ENCODE measurements at places on chromosomes 4 and X. TPM values are rescaled to one million over a fixed set of nuclear protein-coding genes. Genes with fewer than 3 reads are reported as not detected.

The OTOP1 gene
- not detected for total RNA-seq

The NAP1L2 gene
- 15.8 TPM for total RNA-seq

The ZXDA gene
- total RNA-seq, result not detected

The TMPRSS11E gene
- total RNA-seq, result 0.71 TPM

The TRIM75 gene
- not detected for total RNA-seq

The TBC1D8B gene
- total RNA-seq, result 7.8 TPM

The OPHN1 gene
- 3.5 TPM for total RNA-seq

The FRMD7 gene
- total RNA-seq, result not detected

The PCGF3 gene
- total RNA-seq, result 49.7 TPM

The MAGEB16 gene
- not detected for total RNA-seq

The MAOB gene
- 0.73 TPM for total RNA-seq

- DNase-seq, result no peak
- H3K27me3 ChIP-seq, result no peaks in the 10 kb centered on the region
- H3K4me3 ChIP-seq, result no peak overlapping the region
- H3K36me3 ChIP-seq, result no peaks in the 10 kb centered on the region
- no peaks in the 10 kb centered on the region for H3K4me1 ChIP-seq
Measured at GRCh38 chr4:1637580-1638271, 46.4 kb downstream of the FAM53A start.

- no peak overlapping the region for H3K4me3 ChIP-seq
- no peaks in the 10 kb centered on the region for H3K4me1 ChIP-seq
- DNase-seq, result peak; percentile 56
- no peaks in the 10 kb centered on the region for H3K27me3 ChIP-seq
Measured at GRCh38 chr4:140851032-140851636, 94.9 kb upstream of the TBC1D9 start.

DNA sequence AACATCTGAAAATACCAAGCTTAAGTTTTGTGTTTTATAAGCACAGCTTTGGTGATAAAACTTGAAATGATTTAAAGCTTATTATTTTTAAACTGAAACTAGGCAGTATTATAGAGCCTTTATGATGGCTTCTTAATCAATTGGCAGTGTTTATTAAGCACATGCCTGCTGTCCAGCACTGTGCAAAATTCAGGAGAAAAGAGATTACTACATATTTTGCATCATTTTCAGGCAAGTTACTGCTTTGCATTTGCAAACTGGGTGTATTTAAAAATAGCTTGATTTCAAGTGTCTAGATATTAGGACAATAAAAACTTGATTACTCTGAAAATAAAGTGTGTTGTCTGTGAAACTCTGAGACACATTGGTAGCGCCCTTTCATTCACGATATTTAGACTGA lies 126.5 kb downstream of the PDLIM5 start:
- H3K27me3 ChIP-seq, result no peaks in the 10 kb centered on the region
- no peak for DNase-seq
- H3K36me3 ChIP-seq, result no peaks in the 10 kb centered on the region
- H3K4me3 ChIP-seq, result no peak overlapping the region
- no peaks in the 10 kb centered on the region for H3K4me1 ChIP-seq

DNA sequence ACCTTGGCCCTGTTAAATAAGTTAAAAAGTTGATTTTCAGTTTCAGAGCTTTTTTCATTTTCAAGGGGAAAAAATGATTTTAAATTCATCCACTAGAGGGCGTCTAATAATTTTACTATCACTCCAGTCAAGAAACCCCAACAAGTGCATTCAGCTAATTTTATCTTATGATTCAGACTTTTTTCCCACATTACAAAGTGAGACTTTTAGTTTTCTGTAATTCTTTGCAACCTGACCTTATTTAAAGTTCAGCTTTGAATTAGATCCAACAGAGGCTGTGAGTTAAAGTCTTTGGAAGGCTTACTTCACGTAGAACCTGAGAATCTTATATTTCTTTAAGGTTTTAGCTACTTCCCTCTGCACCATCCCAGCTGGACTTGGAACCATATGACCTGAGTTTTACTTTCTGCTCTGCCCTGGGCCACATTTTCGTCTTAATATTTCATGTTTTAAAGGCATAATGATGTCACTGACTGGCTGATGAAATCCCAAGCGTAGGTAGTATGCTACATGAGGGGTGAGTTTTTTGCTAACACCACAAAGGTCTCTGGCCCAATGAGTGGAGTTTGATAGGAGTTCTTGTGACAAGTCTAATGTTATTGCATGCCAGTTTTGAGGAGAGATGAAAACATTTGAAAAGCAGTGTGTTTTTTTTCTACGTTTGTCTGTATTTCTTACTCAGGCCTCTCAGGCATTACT lies 7.2 kb downstream of the GNRHR start:
- H3K4me1 ChIP-seq, result no peaks in the 10 kb centered on the region
- H3K4me3 ChIP-seq, result no peak overlapping the region
- no peaks in the 10 kb centered on the region for H3K36me3 ChIP-seq
- no peaks in the 10 kb centered on the region for H3K27me3 ChIP-seq
- H3K27ac ChIP-seq, result no peak overlapping the region

GRCh38 chr4:119623025-119623424 lies 5.6 kb downstream of the PDE5A start:
- no peaks in the 10 kb centered on the region for H3K4me1 ChIP-seq
- H3K27ac ChIP-seq, result no peak overlapping the region
- H3K36me3 ChIP-seq, result no peaks in the 10 kb centered on the region
- H3K27me3 ChIP-seq, result no peaks in the 10 kb centered on the region
- H3K4me3 ChIP-seq, result no peak overlapping the region
- no peak for DNase-seq

- no peak for DNase-seq
- no peaks in the 10 kb centered on the region for H3K4me1 ChIP-seq
- H3K27me3 ChIP-seq, result no peaks in the 10 kb centered on the region
- no peaks in the 10 kb centered on the region for H3K36me3 ChIP-seq
- H3K4me3 ChIP-seq, result no peak overlapping the region
Measured at GRCh38 chrX:9644335-9644734, 121.3 kb downstream of the GPR143 start.

GRCh38 chrX:78327370-78328086 lies at the start of gene CYSLTR1:
Gene CYSLTR1, minus strand, starts transcription at chrX:78327611. Its CDS starts 53,865 bp downstream, at chrX:78273746.
- H3K4me3 ChIP-seq, result no peak within 1 kb of the TSS
- DNase-seq, result no peak
- peaks cover 3% of the 10 kb centered on the region for H3K4me1 ChIP-seq
- H3K27me3 ChIP-seq, result no peaks in the 10 kb centered on the region
- H3K27ac ChIP-seq, result no peak within 1 kb of the TSS
- no peaks in the 10 kb centered on the region for H3K36me3 ChIP-seq

GRCh38 chr4:39044956-39045826 lies 13.0 kb upstream of the TMEM156 start:
- H3K4me3 ChIP-seq, result peak overlapping the region; percentile 63
- peak; percentile 65 for DNase-seq
- H3K27ac ChIP-seq, result peak overlapping the region; percentile 49

DNA sequence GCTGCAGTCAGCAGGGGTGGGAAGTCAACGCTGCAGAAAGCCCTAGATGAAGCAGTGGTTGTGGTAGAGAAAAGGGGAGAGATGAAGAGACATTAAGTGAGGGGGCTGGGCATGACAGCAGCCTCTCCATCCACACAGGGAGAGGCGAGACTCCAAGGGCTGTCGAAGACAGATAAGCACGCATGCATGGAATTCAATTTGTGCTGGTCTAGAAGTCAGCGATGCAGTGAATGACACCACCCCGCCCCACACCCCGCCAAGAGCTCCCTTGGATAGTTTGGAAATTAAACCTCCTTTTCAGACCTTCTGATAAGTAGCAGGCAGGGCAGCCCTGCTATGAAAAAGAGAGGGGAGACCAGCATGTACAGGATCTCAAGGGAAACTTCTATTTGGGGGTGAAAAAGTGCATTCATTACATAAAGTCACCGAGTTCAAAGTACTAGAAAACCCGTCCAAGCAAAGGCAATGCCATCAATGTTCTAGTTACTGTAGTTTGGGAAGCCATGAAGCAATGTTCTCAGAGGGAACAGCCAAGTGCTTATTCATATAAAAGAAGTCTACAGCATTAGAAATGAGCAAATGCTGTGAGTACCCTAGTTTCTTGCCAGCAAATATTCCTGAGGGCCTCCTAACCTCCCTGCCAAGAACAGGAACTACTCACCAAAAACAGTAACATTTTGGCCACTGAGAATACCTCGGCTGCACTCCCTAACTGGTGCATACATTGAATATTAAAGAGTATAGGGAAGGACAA lies 152.3 kb upstream of the ANXA10 start:
- DNase-seq, result no peak
- H3K27ac ChIP-seq, result no peak overlapping the region
- no peaks in the 10 kb centered on the region for H3K36me3 ChIP-seq
- H3K4me3 ChIP-seq, result no peak overlapping the region

GRCh38 chr4:148776941-148777340 lies 334.7 kb upstream of the NR3C2 start:
- H3K27me3 ChIP-seq, result no peaks in the 10 kb centered on the region
- DNase-seq, result no peak
- H3K4me1 ChIP-seq, result no peaks in the 10 kb centered on the region
- no peak overlapping the region for H3K4me3 ChIP-seq

DNA sequence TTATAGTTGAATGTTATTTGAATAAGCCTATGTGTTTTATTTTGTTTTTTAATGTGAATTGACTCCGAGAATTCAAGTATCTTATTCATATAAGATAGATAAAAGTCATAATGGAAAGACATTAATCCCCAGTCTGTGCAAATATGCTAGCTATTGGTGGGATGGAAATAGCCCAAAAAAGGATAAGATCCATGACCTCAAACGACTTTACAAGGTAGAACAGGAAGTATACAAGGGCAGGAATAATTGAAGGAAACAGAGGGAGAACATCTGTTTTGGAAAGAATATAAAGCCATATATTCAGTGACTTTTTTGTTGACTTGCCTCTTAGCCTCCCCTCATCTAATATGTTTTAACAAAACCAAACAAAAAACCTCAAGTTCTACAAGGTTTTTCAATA lies 9.0 kb downstream of the ABCE1 start:
- no peak for DNase-seq
- H3K36me3 ChIP-seq, result peaks cover 14% of the 10 kb centered on the region
- no peak overlapping the region for H3K27ac ChIP-seq
- H3K4me1 ChIP-seq, result no peaks in the 10 kb centered on the region

DNA sequence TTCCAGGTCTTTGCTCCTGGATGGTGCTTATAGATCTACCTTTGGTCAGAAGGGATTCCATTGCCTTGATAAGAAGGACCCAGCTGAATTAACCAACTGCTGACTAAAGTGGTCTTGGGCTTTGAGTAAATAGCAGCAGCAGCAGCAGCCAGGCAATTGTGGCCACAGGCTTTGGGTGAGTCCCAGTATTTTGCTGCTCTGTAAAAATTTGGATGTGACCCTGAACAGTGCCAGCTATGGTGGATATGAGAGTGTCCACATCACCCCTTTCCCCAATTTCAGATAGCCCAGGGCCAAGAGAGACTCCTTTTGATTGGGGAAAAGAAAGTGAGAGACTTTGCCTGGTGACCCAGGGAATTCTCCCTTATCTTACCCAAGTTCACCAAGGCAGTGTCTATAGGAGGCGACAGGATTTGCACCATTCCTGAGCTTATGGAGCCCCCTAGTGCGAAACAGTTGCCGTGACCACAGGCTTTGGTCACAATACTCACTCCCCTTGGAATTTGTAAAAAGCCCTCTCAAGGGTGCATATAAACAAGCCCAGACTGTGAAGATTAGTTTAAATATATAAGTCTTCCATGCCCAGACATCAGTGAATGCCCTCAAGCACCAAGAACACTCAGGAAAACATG lies 518.0 kb downstream of the TMA16 start:
- H3K27ac ChIP-seq, result no peak overlapping the region
- no peak overlapping the region for H3K4me3 ChIP-seq
- no peaks in the 10 kb centered on the region for H3K4me1 ChIP-seq
- H3K36me3 ChIP-seq, result no peaks in the 10 kb centered on the region
- DNase-seq, result peak; percentile 56

DNA sequence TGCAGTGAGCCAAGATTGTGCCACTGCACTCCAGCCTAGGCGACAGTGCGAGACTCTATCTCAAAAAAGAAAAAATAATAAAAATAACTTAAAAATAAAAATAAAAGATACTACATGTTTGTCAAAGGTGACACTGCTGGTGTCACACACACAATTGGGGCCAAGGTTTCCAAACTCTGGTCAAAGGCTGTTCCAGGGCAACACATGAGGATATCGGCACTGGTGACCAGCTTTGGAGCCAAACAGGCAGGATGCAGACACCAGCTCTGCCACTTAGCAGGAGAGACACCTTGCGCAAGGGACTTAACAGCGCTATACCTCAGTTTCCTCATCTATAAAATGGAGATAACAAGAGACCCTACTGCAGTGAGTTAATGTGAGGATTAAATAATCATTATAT lies 52.3 kb downstream of the CD99L2 start:
- H3K27me3 ChIP-seq, result no peaks in the 10 kb centered on the region
- H3K27ac ChIP-seq, result no peak overlapping the region
- no peak for DNase-seq
- H3K4me3 ChIP-seq, result no peak overlapping the region

GRCh38 chrX:150704030-150704613 lies 10.9 kb downstream of the MTMR1 start:
- no peak overlapping the region for H3K4me3 ChIP-seq
- no peak for DNase-seq
- no peaks in the 10 kb centered on the region for H3K27me3 ChIP-seq
- no peaks in the 10 kb centered on the region for H3K36me3 ChIP-seq
- H3K27ac ChIP-seq, result no peak overlapping the region
- no peaks in the 10 kb centered on the region for H3K4me1 ChIP-seq

All from H1 (cell line).